Astrocyte of the spinal cord (primary cell): ENCODE measurements at places on chromosomes 6 and 20.

DNA sequence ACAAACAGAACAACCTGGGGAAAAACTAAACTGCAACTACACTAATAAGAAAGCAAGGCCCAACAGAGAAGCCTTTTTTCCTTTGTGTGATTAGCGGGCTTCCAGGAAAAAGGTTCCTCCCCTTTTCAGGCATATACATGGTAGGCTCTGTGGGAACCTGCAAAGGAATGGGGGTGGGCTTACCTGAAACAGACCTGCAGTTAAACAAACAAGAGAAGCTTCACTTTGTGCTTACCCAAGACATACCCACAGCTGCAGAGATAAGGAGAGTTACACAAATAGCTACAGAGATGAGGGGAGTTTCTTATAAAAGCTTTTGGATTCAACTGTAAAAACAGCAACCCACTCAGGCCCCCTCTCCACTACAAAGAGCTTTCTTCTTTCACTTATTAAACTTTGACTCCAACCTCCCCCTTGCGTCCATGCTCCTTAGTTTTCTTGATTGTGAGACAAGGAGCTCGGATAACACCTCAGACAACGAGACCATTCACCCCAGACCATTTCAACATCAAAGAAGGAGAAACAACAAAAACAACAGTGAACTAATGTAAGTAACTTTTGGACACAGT is 30.9 kb downstream of the RNF146 start:
- no peak for DNase-seq

GRCh38 chr20:19129976-19130612 is 82.3 kb upstream of the SLC24A3 start:
- no peak for DNase-seq

- DNase-seq = peak; percentile 51
Measured at GRCh38 chr6:137848672-137849071, 18.4 kb upstream of the TNFAIP3 start.

DNA sequence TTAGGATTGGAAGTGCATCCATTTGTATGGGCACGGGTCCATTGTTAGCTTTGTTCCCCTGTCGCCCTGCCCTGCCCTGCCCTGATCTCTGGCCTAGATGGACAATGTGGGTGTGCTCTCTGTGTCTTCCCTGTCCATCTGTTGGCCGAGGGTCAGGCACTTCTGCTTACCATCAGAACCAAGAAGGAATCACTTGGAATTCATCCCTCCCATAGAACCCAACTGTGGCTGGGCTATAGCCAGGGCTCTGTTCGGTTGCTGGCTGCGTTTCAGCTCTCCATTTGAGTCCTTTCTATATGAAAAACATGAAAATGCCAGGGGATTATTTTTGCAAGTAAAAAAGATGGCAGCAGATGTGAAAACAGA is 26.6 kb upstream of the TULP4 start:
- peak; percentile 28 for DNase-seq

DNA sequence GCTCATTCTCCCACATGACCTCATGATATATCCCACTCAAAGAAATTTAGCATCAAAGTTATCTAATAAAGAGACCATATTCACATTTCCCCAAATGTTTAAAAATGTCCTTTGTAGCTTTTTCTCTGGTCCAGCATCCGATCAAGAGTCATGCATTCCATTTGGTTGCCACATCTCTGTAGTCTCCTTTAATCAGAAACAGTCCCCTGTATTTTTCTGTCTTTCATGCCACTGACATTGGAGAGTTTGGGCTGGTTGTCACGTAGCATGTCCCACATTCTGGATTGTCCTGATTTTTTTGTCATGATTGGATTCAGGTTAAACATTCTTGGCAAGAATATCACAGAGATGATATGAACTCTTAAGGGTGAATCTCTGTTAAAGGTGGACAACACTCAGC is 55.7 kb downstream of the SNX5 start:
- no peak for DNase-seq

GRCh38 chr20:51139891-51140290 is 117.0 kb upstream of the KCNG1 start:
- no peak for DNase-seq

- no peak for DNase-seq
Measured at GRCh38 chr6:141914646-141915045, 218.1 kb upstream of the GJE1 start.

GRCh38 chr6:18415671-18416340 is 28.7 kb downstream of the RNF144B start:
- DNase-seq = peak; percentile 37

DNA sequence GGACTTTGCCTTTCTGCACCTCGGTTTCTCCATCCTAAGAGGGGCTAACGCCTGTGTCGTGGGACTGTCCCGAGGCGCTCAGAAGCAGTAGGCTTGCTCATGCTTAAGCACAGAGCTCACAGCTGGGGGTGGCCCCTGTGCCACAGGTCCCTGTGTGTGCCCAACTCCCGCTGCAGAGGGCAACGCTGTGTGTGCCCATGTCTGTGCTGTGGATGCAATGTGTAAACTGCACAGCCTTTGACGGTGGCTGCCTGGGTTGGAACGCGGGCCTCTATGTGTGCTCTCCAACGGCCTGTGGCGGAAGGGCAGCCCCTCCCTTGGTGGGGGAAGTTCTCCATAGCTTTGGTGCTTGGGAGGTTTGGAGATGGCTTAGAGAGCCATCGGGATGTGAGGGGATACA is 10.7 kb upstream of the GATA5 start:
- DNase-seq = no peak

GRCh38 chr20:46246559-46246958 is 61.7 kb downstream of the CDH22 start:
- DNase-seq = no peak

DNA sequence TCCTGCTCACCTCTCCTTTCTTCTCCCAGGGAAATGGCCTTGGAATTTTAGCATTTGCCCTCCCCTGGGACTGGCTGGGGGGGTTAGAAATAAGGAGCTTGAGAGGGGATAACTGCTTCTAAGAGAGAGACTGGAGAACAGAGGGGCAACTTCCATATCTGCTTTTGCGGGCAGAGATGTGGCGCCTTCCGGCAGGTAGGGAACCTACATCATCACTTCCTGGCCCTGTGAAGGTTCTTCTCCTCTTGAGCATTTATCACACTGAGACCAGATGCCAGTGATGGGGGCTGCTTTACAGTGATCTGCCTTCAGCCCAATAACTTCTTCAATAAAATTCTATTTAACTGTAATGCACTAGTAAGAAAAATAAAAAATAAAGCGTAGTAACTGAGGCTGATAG is 48.1 kb downstream of the TBC1D7 start:
- DNase-seq = no peak

DNA sequence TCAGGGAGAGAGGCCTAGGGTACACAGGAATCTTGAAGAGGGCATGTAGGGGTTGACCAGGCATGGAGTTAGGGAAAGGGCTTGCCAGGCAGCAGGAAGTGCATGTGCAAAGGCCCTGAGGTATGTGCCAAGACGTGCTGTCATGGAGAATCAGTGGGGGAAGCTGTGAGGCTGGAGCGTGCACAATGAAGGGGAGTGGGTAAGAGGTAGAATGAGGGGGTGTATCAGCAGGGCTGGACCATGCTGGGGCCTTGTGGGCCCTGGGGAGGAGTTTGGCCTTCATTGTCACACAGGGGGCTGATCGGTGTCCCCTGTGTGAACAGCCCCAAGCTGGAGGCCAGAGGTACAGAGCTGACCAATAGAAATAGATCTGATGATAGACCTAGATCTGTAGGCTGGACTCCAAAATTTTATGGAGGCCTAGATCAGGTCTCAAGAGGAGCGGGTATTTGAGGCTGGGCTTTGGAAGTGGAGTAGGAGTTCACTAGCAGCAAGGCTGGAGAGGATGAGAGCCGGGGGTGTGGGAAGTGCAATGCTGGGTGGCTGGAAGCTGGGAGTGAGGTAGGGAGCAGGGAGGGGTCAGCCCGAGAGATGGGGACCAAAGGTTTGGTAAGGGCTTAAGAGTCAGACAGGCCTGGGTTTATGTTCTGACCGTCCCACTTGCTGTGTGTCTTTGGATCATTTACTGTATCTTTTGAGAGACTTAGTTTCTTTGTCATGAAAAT is 3.0 kb downstream of the SRC start:
- no peak for DNase-seq

DNA sequence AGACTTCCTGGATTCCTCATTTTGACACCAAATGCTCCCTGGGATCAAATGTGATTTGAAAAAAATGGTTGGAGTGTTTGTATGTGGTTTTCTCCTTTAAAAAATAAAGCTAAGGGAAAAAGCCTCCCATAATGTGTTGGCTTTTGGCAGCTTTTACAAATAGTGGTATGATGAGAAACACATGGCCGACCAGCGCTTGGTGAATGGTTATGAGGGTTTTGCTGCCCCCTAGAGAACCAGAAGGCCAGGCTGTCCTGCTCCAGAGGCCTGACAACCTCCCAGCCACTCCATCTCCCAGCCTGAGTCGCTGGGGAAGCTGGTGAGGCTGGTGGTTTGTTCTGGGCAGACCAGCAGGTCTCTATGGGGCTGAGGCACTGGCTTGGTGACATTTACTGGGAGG is 69.3 kb downstream of the CLIC5 start:
- peak; percentile 73 for DNase-seq

DNA sequence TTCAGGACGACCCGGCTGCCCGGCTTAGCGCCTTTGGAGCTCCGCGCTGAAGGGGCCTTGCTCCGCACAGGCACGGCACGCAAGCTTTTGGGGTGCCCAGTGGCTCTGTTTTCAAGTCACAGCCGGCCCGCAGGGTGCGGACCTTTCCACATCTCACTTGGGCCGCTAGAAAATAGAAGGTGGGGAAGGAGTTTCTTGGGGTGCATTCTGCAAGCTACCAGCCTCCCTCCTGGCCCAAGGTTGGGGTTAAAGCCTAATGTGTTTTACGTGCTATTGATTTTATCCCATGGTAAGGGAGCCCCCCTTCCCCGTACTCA is 561 bp downstream of the KAT14 start:
- no peak for DNase-seq

- DNase-seq = no peak
Measured at GRCh38 chr6:119536666-119537065, 187.1 kb upstream of the MAN1A1 start.

GRCh38 chr6:31764198-31764597 is 1.7 kb downstream of the SAPCD1 start:
- DNase-seq = no peak

- DNase-seq = no peak
Measured at GRCh38 chr20:51398552-51398951, 144.0 kb downstream of the NFATC2 start.

- DNase-seq = peak; percentile 33
Measured at GRCh38 chr6:129212081-129212480, 329.1 kb downstream of the LAMA2 start.

DNA sequence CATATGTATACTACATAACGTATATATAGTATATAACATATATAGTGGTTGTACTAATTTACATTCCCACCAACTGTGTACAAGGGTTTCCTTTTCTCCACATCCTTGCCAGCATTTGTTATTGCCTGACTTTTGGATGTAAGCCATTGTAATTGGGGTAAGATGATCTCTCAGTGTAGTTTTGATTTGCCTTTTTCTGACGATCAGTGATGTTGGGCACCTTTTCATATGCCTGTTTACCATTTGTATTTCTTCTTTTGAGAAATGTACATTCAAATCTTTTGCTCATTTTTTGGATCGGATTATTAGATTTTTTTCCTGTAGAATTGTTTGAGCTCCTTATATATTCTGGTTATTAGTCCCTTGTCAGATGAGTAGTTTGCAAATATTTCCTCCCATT is 11.4 kb downstream of the SYNJ2 start:
- DNase-seq = no peak
